ENCODE measurements at places on chromosomes 1 and 21.
A peak's percentile ranks its signal among the peaks of the same experiment; 100 is the strongest.

- no peak for DNase-seq
Measured at GRCh38 chr1:54607821-54608565, 15.3 kb downstream of the FAM151A start.

GRCh38 chr1:41363591-41364320 lies 2.5 kb downstream of the FOXO6 start:
- DNase-seq = no peak

DNA sequence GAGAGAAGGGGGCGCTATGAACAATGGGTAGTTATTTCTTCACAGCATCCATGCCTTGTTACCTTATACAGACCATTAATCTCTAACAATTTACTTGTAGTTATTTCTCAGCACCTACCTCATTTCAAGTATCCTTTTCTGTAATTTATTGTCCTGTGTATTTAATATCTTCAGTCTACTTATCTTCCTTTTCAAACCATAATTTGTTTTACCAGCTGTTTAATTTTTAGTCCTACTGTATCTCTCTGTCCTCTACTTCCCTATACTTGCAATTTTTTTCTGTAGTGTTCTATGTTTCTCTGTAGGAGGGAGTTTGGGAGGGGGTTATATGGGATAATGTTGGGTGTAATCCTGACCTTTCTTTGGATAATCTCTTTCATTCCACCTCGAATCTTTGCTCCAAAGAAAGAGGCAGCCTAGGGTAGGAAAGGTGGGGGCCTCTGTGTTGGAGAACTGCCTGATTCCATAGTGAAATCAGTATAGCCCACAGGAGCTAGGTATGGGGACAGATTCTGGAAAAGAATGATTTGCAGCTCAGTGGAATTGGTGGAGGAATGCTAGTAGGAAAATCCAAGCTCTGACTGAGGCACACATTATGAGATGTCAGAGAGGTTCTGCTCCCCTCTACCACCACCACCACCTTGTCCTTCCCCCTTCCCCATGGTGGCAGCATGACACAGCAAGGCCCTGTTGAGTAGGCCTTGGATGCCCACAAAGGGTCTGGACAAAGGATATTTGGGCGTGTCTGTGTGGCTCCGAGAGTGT lies 642 bp downstream of the MLLT11 start:
- no peak for DNase-seq

DNA sequence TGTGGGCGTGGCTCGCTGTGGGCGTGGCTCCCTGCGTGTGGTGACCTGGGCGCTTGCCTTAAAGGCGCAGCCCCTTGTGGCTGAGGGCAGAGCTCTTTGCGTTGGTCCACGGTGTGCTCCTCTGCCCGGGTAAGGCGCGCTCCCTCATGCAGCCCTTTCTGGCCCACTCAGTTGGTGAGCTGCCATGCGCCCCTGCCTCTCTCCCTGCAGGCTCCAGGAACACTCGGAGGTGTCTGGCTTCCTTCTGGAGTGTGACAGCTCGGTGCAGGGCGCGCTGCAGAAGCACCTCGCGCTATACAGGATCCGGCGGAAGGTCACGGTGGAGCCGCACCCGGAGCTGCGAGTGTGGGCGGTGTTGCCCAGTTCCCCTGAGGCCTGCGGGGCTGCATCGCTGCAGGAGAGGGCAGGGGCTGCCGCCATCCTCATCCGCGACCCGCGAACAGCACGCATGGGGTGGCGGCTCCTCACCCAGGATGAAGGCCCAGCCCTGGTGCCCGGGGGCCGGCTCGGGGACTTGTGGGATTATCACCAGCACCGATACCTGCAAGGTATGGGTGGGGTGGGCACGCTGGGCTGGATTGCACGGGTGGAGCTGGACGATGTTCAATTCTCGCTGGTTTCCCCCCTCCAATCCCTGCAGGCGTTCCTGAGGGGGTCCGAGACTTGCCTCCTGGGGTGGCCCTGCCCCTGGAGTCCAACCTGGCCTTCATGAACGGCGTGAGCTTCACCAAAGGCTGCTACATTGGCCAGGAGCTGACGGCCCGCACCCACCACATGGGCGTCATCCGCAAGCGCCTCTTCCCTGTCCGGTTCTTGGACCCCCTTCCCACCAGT lies 9.1 kb downstream of the IBA57 start:
- DNase-seq = no peak

GRCh38 chr1:199135901-199136300 lies 497.1 kb downstream of the PTPRC start:
- DNase-seq = no peak

- DNase-seq = peak; percentile 41
Measured at GRCh38 chr1:64956733-64957441, 9.5 kb downstream of the JAK1 start.

DNA sequence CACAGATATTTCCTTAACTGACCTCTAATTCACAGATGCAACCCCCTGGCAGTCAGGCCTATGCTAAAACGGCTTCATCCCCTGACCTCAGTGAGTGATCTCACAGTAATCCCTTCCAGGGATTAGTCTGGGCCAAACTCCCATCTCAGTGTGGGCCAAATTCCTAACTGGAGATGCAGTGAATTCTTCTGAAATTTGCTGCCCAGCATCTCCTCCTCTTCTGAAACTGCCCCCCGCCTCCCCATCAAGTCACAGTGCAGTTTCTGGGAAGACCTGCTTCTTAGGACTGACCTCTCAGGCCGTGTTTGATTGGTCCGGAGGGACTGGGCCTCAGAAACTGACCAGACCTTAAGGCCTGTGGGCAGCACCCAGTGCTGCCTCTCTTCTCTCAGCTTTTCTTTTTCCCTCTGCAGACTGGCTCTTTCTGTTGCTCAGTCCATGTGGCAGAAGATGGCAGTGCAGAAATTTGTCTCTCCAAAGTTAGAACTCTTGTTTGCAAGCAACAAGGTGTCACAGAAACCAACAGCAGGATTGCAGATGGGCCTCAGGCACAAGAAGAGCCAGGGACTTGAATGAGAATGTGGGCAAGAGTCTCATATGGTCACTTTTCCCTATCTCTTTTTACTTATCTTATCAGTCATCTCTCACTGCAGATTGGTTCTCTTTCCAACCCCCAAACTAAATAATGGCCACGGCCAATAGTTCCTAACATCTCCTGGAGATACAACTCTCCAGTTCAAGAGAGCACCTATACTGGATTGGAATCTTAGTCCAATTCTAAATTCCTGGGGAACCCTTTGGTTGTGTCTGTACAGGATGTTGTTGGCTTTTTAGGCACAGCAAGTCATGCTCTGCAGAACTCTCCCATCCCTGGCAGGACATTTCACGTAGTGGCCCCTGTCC lies 95.5 kb upstream of the RALGPS2 start:
- DNase-seq = no peak

DNA sequence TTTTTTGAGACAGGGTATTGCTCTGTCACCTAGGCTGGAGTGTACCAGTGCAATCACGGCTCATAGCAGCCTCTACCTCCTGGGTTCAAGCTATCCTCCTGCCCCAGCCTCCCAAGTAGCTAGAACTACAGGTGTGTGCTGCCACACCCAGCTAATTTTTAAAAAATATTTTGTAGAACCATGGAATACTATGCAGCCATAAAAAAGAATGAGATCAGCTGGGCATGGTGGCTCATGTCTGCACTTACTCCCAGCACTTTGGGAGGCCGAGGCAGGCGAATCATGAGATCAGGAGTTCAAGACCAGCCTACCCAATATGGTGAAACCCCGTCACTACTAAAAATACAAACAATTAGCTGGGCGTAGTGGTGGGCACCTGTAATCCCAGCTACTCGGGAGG lies 29.9 kb upstream of the CTPS1 start:
- no peak for DNase-seq

DNA sequence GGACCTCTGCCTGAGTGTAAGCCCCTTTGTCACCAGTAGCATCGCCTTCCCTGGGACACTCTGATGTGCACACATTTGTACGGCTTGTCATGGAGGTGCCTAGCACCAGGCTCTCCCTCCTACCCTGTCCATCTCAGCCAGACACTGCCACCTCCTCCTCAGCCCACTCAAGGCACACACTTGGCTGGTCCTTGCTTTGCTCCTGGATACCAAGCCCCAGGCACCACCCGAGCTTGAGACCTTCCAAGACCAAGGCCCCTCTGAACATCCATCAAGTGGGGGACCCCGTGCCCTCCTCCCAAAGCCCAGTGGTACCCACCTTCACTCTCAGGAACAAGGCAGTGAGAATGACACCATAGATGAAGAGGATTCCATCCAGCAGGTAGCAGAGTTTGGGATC lies 78.0 kb downstream of the CD247 start:
- no peak for DNase-seq

- no peak for DNase-seq
Measured at GRCh38 chr1:41652384-41653265, 168.1 kb upstream of the EDN2 start.

- DNase-seq = no peak
Measured at GRCh38 chr1:230531103-230531502, 105.0 kb upstream of the PGBD5 start.

- no peak for DNase-seq
Measured at GRCh38 chr1:47991187-47991586, 6.0 kb downstream of the TRABD2B start.

GRCh38 chr1:22709891-22710700 lies 543 bp upstream of the EPHB2 start:
- peak; percentile 71 for DNase-seq

- peak; percentile 69 for DNase-seq
Measured at GRCh38 chr1:41767534-41768525, 150.9 kb downstream of the HIVEP3 start.

DNA sequence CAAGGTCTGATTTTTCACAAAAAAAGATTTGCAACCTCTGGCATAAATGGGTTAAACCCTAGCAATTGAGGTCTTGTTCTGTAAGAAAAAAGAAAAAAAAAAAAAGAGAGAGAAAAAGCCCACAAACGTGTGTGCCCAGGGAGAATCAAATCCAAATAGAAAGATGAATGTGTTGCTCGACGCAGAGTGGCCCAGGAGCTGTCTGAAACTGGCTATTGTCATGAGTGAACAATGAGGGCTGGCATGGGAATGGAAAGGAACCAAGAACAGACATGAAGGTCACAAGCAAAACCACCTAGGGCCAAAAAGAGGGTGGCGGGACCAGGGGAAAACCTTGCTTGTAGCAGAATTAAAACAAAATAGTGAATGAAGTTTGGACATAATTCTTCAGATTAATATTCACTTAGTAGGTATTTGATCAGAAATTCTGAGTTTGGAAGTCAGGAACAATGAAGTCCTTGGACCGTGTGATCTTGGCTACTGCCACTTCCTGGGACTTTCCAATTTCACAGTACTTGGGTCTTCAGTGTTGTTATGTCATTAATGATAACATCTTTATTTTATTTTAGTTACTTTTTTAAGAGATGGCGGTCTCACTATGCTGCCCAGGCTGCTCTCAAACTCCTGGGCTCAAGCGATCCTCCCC lies 3.1 kb downstream of the ENO1 start:
- DNase-seq = peak; percentile 56

DNA sequence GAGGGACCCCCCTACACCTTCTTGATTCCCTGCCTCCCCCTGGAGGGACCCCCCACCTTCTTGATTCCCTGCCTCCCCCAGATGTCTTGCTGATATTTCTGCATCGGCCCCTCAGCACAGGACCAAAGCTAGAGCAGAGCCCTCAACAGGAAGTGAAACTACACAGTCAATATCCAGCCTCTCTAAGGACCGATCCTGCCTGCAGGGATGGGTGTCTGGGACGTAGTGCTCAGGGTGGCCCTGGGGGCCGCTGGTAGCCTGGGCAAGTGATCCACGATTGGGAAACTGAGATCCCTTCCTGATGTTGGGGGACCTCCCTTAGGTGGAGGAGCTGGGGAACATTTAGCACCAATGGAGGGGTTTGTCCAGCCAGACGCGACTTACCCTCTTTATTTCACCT lies 3.9 kb upstream of the LEFTY2 start:
- DNase-seq = peak; percentile 35

DNA sequence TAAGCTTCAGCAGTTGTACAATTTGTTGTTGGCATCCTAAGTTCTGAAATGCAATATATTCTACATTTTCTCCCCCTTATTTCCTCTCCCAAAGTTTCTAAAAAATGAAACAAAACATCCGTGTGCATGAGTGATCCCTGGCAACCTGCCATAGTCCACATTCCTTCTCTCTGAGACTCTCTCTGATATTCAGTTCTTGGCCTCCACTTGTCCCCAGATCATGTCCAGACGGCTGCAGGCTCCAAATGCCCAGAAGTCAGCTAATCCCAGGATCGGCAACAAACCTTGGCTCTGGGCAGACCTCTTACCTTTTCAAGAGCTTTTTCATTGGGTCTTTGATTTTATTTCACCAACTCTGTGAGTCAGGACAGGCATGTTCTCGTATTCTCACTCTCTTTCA lies 187.8 kb downstream of the ETS2 start:
- DNase-seq = no peak

DNA sequence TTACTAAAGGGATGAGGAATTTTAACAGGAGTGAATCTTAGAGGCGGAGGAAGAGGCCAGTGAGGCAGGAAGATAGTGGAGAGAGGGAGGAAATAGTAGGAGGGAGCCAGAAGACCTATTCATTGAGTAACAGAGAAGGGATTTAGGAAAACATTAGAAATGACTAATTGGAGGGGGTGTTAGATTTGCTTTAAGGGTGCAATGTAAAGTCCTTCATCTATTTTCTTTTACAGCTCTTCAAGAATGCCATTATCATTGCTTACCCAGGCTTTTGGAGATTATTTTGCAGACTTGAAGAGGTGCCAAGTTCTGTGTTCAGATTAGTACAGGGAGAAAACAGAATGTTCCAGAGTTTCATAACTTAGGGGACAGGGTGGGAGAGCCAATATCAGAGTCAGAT lies 33.8 kb downstream of the OR10J1 start:
- DNase-seq = no peak

GRCh38 chr1:244713332-244713731 lies 60.4 kb downstream of the DESI2 start:
- DNase-seq = peak; percentile 17

- peak; percentile 91 for DNase-seq
Measured at GRCh38 chr1:212485913-212486618, 53.3 kb downstream of the NENF start.

GRCh38 chr1:44339731-44340130 lies 15.3 kb downstream of the ERI3 start:
- no peak for DNase-seq

DNA sequence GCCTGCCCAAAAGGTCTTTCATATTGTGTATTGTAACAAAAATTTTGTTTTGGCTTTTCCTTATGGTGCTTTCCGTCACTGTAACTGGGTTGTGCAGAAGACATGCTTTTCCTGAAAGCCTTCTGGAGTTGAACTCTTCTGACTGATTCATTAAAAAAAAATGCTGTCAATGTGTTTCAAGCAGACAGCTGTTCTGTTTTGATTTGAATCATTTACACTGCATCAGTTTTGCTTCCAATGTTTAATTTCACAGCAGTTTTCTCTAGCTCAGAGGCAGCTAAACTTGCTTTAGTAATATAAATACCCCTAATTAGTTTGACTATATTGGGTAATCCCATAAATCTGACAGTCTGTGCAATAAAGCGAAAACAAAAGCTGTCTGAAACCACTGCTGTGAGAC lies 7.9 kb downstream of the UTP11 start:
- no peak for DNase-seq

DNA sequence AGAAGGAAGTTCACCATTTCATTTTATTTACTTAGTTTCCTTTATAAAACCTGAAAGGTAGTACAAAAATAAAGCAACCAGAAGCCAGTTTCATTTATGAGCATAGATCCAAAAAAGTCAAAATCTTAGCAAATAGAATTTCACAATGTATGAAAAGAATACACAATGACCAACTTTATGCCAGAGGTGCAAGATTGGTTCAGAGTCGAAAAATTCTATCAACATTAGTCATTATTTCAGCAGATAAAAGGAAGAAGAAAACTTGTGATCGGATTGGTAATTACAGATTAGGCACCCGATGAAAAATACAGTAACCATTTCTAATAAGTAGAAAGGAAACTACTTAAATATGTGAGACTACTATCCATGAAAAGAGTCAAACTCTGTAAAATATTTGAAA lies 89.1 kb downstream of the ITSN1 start:
- no peak for DNase-seq

- peak; percentile 42 for DNase-seq
Measured at GRCh38 chr1:212606395-212607205, 2.0 kb upstream of the ATF3 start.
